ENCODE measurements at places on chromosomes 7 and 10.

GRCh38 chr7:43735802-43736603 is 6.7 kb upstream of the COA1 start:
- H3K27me3 ChIP-seq: no peaks in the 10 kb centered on the region
- no peak overlapping the region for H3K27ac ChIP-seq
- no peak overlapping the region for H3K4me3 ChIP-seq
- H3K36me3 ChIP-seq: no peaks in the 10 kb centered on the region

- DNase-seq: no peak
- no peak overlapping the region for H3K4me3 ChIP-seq
- H3K27ac ChIP-seq: no peak overlapping the region
- no peaks in the 10 kb centered on the region for H3K36me3 ChIP-seq
- H3K4me1 ChIP-seq: peaks cover 43% of the 10 kb centered on the region
Measured at GRCh38 chr10:35351021-35351420, 14.7 kb downstream of the CCNY start.

GRCh38 chr10:63637901-63638327 is 116.7 kb downstream of the REEP3 start:
- no peaks in the 10 kb centered on the region for H3K36me3 ChIP-seq
- H3K4me3 ChIP-seq: no peak overlapping the region
- H3K27ac ChIP-seq: no peak overlapping the region
- no peaks in the 10 kb centered on the region for H3K27me3 ChIP-seq

GRCh38 chr10:43387678-43388032 is 16.2 kb downstream of the FXYD4 start:
- DNase-seq: no peak
- peaks cover 6% of the 10 kb centered on the region for H3K4me1 ChIP-seq
- no peak overlapping the region for H3K4me3 ChIP-seq
- H3K27ac ChIP-seq: no peak overlapping the region
- no peaks in the 10 kb centered on the region for H3K27me3 ChIP-seq
- peaks cover 34% of the 10 kb centered on the region for H3K36me3 ChIP-seq

DNA sequence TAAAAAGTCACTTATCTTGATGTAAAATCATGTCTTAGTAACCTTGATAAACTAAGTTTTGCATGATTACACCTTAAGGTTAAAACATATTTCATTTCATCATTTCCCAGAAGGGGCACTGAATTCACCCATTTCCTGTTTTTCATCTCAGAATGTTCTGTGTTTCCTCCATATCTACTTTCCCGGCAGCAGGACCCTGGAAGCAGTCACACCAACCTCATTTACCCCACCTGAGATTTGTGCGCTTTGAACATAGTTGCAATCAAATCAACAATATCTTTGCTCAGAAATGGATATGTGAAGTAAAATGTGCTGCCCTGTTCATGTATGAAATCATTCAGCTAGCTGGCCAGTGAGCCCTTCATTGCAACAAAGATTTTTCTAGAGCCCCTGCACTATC is 46.8 kb downstream of the IKZF1 start:
- no peaks in the 10 kb centered on the region for H3K4me1 ChIP-seq
- no peak for DNase-seq
- H3K36me3 ChIP-seq: no peaks in the 10 kb centered on the region
- no peaks in the 10 kb centered on the region for H3K27me3 ChIP-seq
- no peak overlapping the region for H3K27ac ChIP-seq

GRCh38 chr7:6530626-6531491 is 20.4 kb downstream of the GRID2IP start:
- peaks cover 95% of the 10 kb centered on the region for H3K27me3 ChIP-seq
- no peak overlapping the region for H3K27ac ChIP-seq
- DNase-seq: no peak
- peak overlapping the region; percentile 42 for H3K4me3 ChIP-seq
- no peaks in the 10 kb centered on the region for H3K4me1 ChIP-seq

DNA sequence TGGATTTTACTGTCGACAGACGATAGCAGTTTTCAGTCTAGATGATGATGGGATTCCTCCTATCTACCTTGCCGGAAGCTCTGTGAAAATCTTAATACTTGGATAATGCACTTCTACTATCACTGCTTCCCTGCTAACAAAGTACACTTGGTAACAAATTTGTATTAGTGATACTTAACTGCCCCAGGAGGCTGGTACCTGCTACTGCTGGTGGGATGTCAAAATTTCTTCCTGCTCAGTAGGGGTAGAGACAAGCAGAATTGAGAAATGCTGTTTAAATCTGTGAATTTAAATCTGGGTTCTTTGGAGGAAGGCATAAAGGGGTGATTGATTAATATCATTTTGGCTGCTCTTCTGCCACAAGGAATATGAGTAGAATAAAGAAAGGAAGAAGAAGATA is 99.8 kb upstream of the STRIP2 start:
- no peak for DNase-seq
- H3K4me1 ChIP-seq: peaks cover 14% of the 10 kb centered on the region
- H3K27me3 ChIP-seq: no peaks in the 10 kb centered on the region
- no peak overlapping the region for H3K27ac ChIP-seq
- no peak overlapping the region for H3K4me3 ChIP-seq

DNA sequence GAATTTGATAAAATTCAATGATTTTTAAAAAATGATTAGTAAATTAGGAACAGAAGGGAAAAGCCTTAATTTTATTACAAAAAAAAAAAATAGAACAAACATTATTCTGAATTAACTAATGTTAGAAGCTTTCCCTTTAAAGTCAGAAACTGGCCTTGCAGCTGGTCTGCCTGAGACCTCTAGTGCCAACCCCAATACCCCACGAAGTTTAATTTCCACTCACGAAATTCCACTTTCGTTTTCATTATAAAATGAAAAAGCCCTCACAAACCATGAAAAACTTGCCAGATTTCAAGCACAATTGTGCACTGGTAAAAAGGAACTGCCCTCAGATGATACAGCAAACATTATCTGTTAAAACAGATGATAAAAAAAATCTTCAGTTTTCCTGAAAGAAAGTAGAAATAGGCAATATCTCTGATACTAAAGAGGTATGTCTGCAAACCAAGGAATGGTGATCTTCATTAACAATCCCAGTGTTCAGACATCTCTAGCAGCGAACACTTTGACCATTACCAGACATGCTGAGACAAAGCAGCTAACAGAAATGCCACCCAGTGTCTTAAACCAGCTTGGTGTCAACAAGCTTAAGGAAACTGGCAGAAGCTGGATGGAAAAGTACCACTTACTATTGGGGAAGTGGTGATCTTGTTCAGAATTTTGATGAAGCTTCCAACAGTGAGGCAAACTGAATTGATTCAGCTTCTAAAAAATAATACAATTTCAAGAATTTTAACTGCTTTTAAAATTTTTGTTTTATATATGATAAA is 80.2 kb downstream of the PALS2 start:
- H3K4me3 ChIP-seq: peak overlapping the region; percentile 15
- H3K36me3 ChIP-seq: no peaks in the 10 kb centered on the region
- no peaks in the 10 kb centered on the region for H3K27me3 ChIP-seq
- no peaks in the 10 kb centered on the region for H3K4me1 ChIP-seq
- no peak for DNase-seq

DNA sequence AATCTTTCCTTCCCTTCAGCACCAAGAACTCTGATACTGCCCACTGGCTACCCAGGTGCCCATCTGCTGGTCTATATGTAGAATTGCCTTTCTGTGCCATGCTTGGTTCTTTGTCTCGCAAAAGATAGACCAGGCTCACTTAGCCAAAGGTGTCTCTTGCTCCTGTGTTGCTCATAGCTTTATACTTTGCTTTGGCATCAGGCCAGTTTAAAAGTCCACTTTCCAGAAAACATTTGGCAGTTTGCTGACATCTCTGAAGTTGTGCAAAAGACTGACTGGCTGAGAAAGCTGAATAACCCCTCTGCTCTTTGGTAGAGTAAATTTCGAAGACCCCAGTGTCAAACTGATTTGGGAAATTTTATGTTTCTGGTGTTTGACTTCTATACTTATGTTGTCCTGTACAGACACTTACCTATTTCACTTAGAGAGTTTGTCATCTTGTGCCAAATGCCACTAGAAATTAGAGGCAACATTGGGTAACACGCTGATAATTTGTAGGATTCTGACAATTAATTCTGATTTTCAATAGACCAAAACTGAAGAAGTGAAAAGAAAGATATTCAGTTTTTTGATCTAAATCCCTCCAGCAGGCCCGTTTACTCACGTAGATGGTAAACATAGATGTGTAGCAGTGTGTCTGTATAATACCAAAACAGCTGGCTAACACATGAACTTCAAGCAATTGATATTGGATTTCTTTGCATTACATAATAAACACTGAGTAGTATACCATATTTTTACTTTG is 91.1 kb downstream of the CPED1 start:
- H3K36me3 ChIP-seq: no peaks in the 10 kb centered on the region
- H3K27ac ChIP-seq: no peak overlapping the region
- DNase-seq: no peak
- no peak overlapping the region for H3K4me3 ChIP-seq

GRCh38 chr10:89814278-89814677 is 112.9 kb downstream of the KIF20B start:
- no peaks in the 10 kb centered on the region for H3K27me3 ChIP-seq
- H3K27ac ChIP-seq: no peak overlapping the region
- no peaks in the 10 kb centered on the region for H3K36me3 ChIP-seq
- DNase-seq: no peak

DNA sequence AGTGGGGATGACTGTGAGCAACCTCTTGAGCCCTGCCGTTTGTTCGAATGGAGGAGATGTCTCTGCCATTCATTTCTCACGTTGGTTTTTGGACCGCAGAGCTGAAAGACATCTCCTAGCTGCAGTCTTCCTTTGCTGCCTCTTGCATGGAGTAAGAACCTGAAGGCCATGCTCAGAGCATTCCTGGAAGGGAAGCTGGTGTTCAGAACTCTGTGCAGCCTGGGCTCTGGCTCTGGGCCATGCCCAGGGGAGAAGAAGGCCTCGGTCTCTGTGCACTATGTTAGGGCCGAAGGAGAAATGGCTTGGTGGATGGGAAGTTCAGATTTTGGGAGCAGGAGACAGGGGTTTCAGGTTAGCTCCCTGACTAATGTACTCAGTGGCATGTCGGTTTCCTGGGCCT is 22.9 kb downstream of the SFTPD start:
- H3K27ac ChIP-seq: no peak overlapping the region
- no peaks in the 10 kb centered on the region for H3K36me3 ChIP-seq
- no peak for DNase-seq
- no peak overlapping the region for H3K4me3 ChIP-seq

- no peaks in the 10 kb centered on the region for H3K4me1 ChIP-seq
- no peaks in the 10 kb centered on the region for H3K36me3 ChIP-seq
- H3K27me3 ChIP-seq: no peaks in the 10 kb centered on the region
- no peak for DNase-seq
Measured at GRCh38 chr7:155885167-155886155, 73.2 kb upstream of the SHH start.
